ENCODE measurements at places on chromosomes 1 and 21. TPM values are rescaled to one million over a fixed set of nuclear protein-coding genes. Genes with fewer than 3 reads are reported as not detected.

The PPFIA4 gene
- 0.86 TPM for total RNA-seq

The LGR6 gene
- total RNA-seq = 0.16 TPM

The AGTRAP gene
- total RNA-seq = 28.2 TPM

The ETNK2 gene
- 16.9 TPM for total RNA-seq

The NUDT4B gene
- 0.69 TPM for total RNA-seq

The AMY2A gene
- not detected for total RNA-seq

The FALEC gene
- total RNA-seq = 2.5 TPM

The SYT14 gene
- not detected for total RNA-seq

DNA sequence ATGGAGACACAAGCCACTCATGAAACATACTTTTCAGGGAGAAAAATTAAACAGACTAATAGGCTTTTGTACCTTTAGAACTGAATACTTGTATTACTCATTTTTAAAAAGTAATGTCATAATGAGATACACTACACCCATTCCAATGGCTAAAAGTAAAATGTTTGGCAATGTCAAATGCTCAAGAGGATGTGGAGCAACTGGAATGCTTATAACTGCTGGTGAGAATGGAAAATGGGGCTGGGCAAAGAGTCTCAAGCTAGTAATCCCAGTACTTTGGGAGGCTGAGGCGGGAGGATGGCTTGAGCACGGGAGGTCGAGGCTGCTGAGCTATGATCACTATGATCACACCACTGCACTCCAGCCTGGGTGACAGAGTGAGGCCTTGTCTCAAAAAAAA, 86.3 kb downstream of the NKAIN1 start:
- DNase-seq = no peak

DNA sequence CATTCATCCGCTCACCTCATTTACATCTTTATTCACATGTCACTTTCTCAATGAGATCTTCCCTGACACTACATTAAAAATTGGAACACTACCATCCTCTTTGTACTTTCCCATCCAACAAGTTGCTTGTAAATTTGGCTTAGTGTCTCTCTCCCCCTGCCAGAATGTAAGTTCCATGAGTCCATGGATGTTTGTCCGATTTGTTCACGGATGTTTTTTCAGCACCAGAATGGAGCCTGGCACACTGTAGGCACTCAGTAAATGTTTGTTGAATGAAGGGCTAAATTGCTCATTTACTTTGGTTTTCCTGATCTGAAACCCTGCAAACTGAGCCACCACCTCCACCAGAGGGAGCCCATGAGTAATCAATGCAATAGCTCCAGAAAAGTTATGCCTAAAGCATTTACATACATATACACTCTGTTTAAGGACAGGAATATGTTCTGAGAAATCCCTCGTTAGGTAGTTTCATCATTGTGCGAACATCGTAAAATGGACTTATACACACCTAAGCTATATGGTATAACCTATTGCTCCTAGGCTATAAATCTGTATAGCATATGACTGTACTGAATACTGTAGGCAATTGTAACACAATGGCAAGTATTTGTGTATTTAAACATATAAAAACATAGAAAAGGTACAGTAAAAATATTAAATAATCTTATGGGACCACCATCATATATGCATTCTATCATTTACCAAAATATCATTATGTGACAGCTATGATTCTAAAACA, 2.8 kb upstream of the EYA3 start:
- peak; percentile 82 for DNase-seq

DNA sequence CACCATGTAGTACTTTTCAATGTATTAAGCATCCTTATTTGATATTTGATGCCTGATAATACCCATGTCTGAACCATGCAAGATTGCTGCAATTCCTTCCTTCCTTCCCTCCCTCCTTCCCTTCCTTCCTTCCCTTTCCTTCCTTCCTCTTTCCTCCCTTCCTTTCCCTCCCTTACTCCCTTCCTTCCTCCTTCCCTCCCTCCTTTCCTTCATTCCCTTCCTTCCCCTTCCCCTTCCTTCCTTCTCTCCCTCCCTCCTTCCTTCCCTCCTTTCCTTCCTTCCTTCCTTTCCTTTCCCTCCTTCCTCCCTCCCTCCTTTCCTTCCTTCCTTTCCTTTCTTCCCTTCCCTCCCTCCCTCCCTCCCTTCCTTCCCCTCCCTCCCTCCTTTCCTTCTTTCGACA, 29.7 kb upstream of the TMEM52 start:
- no peak for DNase-seq

DNA sequence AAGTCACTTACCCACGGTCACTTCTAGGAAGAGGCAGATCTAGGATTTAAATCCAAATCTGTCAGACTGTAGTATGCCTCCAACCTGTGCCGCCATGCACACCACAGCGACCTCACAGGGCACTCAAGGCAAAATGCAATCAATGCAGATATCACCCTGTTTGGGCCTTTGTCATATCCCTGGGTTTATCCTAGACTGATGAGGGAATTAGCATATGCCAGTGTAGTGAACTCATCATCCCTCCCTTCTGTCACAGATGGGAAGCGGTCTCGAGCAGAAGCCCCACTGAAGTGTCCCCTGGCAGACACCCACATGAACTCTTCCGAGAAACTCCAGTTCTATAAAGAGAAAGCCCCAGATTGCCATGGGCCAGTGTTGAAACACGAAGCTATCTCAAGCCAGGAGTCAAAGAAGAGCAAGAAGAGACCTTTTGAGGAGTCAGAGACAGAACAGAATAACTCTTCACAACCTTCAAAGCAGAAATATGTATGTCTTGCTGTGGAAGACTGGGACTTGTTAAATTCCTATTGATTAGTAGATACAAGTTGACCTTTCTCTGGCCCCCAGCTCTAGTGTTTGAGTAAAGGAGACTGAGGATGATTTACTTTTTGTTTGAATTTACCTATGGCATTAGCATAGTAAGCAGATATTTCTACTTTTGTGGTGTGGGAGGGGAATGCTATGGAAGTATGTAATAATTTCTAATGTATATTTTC, 21.4 kb downstream of the LRRC42 start:
- no peak for DNase-seq

DNA sequence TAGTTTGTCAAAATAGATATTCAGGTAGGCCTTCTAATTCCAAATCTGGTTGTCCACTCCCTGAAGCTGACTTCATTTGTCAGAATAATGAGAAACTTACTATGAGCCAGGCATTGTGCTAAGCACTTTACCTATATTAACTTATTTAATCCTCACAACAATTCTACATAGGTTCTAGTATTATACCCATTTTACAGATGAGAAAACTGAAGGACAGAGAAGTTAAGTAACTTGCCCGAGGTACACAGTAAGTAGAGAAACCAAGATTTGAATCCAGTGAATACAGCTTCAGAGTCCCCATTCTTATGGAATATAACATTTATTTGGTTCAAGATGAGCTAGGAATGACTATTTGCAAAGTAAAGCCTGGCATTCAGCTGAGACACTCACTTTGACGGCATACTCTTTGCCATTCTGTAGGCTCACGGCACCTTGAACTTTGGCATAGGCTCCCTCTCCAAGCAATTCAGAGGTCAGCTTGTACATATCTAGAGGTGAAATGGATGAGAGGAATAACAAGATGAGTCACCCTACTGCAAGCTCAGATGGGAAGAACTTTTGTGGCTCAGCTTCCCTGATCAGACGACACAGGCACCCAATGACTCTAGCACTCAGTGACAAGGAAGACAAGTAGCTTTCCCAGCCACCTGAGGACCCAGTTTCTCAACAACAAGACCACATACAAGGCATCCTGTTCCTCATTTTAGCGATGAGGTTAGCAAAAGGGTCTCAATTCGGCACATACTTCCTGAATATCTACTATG, 23.7 kb downstream of the MKNK1 start:
- no peak for DNase-seq

GRCh38 chr1:241447031-241447644, 72.4 kb downstream of the FH start:
- DNase-seq = no peak

DNA sequence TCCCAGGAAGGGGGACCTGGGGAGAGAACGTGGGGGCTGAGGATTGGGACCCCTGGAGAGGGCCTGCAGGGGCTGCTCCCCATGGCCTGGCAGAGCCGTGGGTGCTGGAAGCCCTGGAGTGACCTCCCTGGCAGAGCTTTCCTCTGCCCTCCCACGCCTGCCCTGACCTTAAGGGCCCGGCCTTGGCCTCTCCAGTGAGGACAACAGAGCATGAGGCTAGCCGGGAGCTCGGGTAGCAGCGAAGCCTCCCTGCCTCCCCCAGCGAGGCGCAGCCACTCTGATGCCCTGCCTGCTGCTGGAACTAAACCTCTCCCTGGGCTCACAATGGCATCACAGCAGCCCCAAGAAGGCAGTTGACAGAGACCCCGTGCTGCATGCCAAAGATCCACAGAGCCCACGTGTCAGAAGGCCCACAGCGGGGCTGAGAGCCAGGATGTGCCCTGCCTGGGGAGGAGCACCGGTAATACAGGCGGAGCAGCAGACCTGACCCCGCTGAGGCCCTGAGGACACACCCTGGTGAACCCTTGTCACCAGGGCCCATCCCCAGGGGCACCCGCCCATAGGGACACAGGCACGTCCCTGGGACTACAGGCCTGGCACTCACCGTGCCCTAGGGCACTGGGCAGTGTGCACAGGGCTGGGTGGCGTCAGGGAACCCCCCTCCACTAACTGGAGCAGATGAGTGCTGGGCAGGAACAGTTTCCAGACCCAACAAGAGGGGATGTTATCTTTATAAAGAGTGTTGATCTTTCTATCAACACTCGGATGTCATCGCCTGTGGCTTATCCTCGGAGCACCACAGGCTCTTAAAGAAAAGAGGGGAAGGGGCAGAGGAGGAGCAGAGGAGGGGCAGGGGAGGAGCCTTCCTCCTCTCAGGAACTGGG, 48.4 kb downstream of the ARHGEF16 start:
- no peak for DNase-seq

GRCh38 chr1:34889705-34890104, 30.2 kb upstream of the SMIM12 start:
- DNase-seq = no peak

GRCh38 chr1:230295367-230295766, 130.8 kb downstream of the PGBD5 start:
- no peak for DNase-seq

- DNase-seq = no peak
These were observed 79.1 kb upstream of the KCNE2 start for GRCh38 chr21:34284666-34285065.

- DNase-seq = no peak
These were observed 39.9 kb upstream of the TP53BP2 start for GRCh38 chr1:223885614-223886013.

GRCh38 chr1:75053207-75053606, 81.0 kb upstream of the LHX8 start:
- no peak for DNase-seq

DNA sequence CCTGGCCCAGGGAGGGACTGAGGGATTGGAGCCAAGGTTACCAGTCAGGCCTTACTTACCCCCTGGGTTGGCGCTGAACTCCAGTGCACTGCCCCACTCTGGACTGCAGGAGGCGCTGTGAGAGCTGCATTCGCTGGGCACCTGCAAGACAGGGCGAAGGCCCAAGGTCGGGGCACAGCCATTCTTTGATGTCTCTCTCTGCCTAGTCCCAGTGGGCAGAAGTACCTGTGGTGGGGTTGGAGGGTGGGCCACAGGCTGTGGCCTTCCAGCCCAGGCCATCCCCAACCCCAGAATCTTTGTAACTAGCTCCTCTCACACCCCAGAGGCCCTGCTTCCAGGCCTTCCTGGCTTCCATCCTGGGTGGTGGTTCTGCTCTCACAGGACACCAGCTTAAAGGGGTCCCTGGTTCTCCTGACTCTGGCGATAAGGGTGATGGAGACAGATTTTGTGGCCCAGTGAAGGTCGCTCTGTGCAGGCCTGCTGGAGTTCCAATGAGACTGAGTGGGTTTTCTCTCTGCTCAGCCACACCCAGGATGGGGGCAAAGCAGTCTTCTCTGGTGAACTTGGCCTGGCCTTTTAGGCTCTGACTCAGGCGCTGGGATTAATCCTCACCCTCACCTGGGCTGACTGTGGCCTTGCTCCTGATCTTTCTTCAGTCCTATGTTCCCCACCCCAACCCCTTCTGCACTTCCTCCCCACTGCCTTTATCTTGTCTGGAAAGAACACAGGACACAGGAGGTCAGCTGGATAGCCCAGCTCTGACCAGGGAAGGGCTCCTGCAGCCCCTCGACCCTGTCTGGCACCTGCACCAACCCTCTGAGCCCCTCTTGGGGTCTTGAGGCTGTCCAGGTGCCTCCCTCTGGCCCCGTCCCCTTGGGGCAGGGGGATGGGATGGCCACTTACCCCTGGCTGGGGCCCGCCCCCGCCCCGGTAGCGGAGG, 954 bp downstream of the MYOG start:
- no peak for DNase-seq

GRCh38 chr21:36909901-36910561, 56.4 kb downstream of the HLCS start:
- DNase-seq = no peak

DNA sequence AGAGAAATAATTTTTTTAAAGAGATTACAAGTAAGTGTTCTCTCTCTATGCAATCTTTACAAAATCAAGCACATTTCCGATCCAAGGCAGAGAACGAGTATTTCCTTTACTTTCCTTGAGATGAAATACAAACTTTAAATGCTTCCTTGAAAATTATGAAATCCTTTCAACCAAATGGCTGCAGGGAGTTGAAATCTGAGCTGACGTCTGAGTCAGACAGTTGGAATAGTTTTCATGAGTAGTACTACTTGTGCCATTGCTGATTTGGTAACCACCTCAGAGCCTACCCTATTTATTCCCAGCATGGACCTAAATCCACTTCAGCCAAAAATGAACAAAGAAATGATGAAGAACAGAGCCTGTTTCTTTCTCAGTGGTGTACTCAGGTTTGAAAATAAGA, 183.6 kb downstream of the GIPC2 start:
- no peak for DNase-seq

- no peak for DNase-seq
These were observed 15.8 kb upstream of the TSHB start for GRCh38 chr1:115013792-115014191.

- no peak for DNase-seq
These were observed 19.1 kb downstream of the ARHGAP29 start for GRCh38 chr1:94218332-94218731.
